D721Med (cell line): ENCODE measurements at places on chromosomes 12 and 14.

DNA sequence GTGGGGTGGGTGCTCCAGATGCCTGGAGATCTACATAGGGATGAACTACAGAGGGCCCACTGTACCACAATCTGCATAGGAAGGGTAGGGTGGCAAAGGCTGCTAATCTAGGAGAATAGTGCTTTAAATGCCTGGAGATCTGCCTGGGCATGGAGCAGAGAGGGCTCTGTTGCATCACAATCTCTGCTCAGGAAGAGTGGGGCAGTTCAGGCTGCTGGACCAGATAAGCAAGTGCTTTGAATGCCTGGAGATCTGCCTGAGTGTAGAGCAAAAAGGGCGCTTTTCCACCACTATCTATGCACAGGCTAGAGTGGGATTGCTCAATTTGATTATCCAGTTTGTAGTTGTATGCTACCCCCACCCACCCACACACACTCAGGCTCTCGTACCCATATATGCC lies 886.3 kb upstream of the SEL1L start:
- no peak for DNase-seq

DNA sequence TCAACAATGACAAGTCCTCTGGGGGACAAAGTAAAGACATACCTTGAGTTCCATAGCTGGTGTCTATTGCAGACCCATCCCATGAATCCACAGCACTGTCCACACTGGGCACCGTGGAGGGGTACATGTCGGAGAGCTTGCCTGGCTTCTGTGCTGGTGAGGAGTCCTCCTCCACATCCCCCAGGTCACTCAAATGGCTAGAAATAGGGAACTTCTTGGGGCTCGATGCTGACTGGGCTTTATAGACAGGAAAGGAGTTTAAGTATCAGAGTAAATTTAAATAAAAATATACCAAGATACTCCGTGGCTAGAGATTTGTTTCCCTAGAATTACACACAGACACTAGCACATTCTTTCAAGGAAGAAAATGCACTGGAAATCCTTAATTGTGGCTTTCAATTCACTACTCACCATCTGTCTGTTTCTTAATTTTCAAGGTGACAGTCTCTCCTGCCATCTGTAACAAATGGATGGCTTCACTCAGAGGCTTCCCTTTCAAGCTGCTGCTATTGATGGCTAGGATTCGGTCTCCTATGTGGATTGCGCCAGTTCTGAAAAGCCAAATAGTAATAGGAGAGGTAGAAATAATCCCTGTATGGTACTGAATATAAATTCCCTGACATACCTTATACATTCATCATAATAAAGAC lies 90.1 kb downstream of the HELB start:
- DNase-seq, result no peak

DNA sequence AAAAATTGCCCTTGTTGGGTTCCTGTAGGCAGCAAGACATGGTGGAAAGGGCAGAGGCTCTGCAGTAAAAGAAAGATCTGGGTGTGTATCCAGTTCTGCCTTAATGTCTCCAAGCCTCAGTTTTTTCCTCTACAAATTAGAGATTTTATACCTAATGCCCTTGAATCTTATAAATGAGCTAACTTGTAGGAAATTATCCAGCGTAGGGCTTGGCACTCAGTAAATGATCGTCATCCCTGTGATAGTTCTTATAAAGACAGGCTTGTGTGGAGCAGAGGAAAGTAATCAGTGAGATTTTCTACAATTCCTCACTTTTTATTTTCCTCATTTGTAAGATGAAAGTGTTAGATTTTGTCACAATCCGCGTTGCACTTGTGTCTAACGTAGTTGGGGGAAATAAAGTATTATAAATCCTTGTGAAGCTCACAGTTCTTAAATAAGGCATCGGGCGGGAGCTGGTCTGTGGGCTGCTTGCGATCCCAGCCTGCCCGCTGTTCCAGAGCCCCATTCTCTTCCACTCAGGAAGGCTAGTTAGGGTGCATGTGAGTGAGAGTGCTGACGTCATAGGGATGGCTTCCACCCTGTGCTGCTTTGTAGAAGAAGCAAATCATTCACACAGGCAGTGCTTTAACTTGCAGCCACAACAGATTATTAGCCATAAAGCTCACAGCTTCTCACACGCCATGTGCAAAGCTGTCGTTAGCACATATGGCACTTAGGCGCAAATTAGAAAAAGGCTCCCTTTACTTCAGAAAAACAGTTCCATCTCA lies 87.6 kb downstream of the EML1 start:
- no peak for DNase-seq

DNA sequence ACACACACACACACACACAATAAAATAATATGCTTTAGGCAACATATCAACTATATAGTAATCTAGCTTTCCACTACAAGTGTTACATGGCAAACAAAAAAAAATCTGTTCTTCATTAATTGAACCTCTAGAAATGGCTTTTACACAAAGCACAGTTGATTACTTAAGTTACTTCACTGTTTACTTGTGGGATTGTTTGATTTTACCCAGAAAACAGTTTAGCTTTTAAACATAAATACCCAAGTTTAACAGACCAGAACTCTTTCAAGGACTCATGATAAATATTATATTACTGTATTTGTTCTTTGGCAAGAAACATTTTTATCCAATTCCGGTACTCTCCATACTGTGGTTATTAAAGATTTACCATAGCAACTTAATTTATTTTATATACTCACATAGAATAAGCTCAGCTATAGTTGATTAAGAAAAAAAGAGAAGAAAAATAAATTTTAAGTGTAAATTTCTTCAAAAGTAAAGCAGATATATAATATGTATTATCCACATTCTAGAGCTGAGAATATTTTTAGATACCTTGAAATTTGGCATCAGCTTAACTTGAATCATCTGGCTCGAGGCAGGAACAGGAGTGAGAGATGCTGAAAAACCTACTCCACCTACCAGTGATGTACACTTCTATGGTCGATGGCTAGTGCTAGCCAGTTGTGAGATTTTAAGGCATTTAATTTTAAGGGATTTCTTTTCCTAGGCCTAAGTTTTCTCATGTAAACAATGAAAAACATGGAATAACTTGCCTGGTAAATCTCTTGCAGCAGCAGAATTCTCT lies 126.0 kb downstream of the BTG1 start:
- DNase-seq, result no peak

DNA sequence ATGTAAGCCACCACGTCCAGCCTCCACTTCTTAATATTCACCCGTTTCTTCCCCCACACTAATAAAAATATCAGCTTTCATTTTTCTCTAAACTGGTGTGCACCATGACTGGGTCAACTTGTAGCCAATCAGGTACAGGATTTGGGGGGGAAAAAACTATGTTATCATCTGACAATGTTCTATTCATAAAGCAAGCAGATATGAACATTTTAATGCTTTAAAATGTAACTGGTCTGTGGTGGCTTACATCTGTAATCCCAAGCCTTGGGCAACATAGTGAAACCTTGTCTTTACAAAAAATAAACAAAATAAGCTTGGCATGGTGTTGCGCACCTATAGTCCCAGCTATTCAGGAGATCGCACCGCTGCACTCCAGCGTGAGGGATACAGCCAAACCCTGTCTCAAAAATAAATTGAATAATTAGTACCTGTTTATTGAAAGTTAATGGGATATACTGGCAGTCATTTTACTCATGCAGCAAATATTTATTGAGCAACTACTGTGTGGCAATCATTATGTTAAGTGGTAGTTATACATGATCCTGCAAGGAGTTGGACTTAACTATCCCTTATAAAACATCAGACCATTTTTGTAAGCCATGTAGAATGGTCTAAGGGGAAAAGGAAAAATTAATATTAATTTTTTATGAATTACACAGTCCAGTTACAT lies 15.3 kb upstream of the ITPR2 start:
- DNase-seq, result no peak

- DNase-seq, result no peak
These were observed 108.0 kb downstream of the AEBP2 start for GRCh38 chr12:19547271-19547671.

- no peak for DNase-seq
These were observed 63.9 kb downstream of the TESC start for GRCh38 chr12:117035287-117035686.

DNA sequence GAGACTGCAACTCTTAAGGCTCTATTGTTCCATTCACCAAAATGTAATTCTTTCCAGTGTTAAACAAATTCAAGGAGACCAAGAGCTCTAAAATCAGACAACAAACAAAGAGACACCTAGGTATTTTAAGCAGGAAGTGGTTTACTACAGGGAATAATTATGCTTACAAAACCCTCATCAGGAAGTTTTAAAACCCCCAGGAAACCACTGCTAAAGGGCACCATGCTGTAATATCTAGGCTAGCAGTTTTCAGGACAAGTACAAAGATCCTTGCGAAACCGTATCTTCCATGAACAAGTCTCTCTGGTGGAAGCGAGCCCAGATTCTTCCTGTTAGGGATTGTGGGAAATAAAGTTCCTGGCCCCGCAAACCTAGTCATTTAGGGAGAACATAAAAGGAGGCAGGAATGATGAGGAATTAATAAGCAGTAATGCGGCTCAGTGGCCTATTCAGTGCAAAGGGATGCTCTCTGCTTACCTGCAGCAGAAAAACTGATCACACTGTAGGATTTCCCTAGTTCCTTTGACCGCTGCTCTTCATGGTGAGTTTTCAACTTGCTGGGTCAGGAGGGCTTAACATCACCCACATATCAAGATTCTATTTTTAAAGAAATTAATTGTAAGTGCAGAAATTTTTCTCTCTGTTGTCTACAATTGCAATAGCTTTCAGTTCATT lies 42.8 kb downstream of the ACSM4 start:
- DNase-seq, result no peak

- no peak for DNase-seq
These were observed 127.4 kb downstream of the CACNA1C start for GRCh38 chr12:2179953-2180736.

DNA sequence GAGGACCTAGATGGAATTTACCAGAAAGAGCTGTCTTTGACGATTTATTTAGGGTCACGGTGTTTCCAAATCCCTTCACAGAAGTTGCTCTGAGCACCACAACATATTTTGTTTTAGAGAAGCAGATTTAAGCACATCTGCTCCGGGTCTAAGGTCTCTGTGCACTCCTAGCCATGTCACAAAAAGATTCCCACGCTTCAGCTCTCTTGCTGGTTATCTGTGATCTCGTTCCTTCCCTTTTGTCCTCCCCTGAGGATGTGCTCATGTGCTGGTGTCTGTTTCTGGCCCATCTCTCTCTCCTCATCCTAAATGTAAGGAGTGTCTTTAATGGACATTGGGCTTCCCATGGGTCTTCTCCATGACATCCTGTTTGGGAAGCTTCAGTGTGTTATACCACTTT lies 53.7 kb upstream of the GNPNAT1 start:
- DNase-seq, result no peak

DNA sequence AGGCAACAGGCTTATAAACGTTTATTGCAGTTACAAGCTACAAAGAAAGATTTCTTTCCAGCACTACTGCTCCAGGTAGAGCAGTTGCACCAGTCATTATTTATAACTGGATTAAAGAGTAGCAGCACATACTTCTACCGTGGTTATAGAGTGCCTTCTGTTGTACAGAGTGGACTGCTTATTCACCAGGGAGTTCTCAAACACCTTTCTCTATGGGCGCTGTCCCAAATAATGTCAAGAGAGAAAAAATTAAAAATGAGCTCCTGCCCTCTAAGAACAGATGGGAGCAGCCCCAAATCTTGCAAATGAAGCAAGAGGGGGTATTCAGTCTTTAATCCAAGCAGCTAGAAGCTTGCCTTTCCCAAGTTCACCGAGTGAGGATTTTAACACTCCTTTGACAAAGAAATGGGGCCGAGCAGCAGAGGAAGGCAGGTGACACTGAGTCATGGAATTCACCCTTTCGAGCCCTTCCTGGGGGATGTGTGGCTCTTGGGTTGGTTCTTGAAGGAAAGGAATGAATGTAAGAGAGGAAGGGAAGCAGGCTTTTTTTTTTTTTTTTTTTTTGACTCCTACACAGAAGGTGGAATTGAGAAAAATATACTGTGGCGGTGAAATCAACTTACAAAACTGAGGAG lies 181.2 kb downstream of the PRKCH start:
- no peak for DNase-seq

- peak; percentile 76 for DNase-seq
These were observed at the start of gene PPTC7 for GRCh38 chr12:110583137-110584059. PPTC7 (minus strand) TSS chr12:110583318; CDS start chr12:110583031, 287 bp downstream.

- no peak for DNase-seq
These were observed 238.0 kb upstream of the FOXN3 start for GRCh38 chr14:89654998-89655397.

DNA sequence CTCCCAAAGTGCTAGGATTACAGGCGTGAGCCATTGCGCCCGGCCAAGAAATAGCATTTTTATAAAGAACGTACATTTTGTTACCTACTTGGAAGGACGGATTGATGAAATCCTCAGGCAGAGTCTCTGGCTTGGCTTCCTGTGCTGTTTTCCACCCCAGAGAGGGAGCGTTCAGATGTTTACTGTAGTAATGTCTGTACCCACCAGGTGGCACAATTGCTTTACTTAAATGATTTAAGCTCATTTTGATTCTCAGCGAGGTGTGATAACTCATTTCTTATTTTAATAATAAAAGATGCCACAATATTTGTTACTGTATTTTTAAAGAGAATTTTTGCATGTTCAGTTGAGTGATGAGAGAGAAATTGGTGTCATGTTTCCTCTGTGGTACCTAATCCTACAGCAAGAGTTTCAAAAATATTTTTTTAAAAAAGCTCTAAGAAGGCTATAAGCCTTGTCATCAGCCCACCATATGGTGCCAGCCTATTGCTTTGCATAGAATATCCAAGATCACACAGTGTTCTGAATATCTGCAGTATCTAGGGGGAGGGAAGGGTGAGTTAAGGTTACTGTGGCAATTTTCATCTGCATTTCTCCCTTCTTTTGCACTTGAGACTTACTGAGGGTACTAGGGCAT lies 82.6 kb upstream of the TRAF3 start:
- DNase-seq, result no peak

GRCh38 chr12:38892087-38892786 lies 13.2 kb downstream of the CPNE8 start:
- no peak for DNase-seq

- DNase-seq, result no peak
These were observed 179.1 kb downstream of the AACS start for GRCh38 chr12:125244338-125244737.

- no peak for DNase-seq
These were observed 63.0 kb downstream of the GNS start for GRCh38 chr12:64696080-64696741.

- no peak for DNase-seq
These were observed 16.2 kb downstream of the SLC17A8 start for GRCh38 chr12:100372853-100373640.

GRCh38 chr12:98151105-98151590 lies 364.2 kb upstream of the TMPO start:
- no peak for DNase-seq
